Activated CD8-positive, alpha-beta memory T cell treated with anti-CD3 and anti-CD28 coated beads for 1 hour (primary cell): ENCODE measurements at places on chromosomes 4 and X.

- no peak for DNase-seq
Measured at GRCh38 chrX:37468124-37468739, 103.2 kb upstream of the LANCL3 start.

GRCh38 chrX:46823481-46823880 lies 13.4 kb upstream of the RP2 start:
- DNase-seq: no peak

GRCh38 chr4:163448540-163449203 lies 24.9 kb downstream of the TKTL2 start:
- no peak for DNase-seq

DNA sequence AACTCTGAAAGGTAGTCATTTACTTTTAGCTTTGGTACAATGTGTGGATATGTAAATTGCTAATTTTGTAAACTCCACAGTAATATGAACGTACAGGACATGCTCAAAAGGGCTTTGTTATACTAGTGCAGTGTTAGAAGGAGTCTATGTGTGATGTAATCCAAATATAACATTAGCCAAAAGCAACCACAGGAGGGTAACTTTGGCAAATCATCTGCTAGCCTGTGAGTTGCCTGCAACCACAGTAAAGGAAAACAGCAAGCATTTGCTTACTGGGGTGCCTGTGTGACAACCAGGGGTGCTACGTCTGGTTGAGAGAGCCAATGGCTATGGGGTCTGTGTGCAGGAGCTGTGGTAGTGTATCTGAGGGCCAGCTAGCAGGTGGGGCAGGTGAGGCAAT lies 245.8 kb downstream of the ADAMTS3 start:
- no peak for DNase-seq

DNA sequence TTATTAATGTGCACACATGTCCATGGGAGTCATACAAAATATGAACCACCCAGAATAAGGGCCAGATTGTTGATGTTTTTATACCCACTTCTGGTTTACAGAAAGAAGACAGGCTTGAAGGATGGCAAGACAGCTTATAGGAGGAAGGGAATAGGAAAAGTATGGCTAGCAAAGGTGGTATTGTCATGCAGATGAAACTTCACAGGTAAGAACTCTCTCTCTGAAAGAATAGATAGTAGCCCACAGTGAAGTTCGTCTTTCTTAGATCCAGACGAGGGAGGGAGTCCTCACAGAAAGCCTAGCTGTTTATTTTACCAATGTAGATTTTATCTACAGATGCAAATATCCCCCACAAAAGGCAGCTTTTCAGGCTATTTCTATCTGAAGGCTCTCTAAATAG lies 43.7 kb upstream of the SPIN4 start:
- DNase-seq: no peak
